Activated gamma-delta T cell treated with anti-CD3 and anti-CD28 coated beads, Interleukin-2, amount 50 U/mL, for 16 hours (primary cell): ENCODE measurements at places on chromosomes 7 and 10.

DNA sequence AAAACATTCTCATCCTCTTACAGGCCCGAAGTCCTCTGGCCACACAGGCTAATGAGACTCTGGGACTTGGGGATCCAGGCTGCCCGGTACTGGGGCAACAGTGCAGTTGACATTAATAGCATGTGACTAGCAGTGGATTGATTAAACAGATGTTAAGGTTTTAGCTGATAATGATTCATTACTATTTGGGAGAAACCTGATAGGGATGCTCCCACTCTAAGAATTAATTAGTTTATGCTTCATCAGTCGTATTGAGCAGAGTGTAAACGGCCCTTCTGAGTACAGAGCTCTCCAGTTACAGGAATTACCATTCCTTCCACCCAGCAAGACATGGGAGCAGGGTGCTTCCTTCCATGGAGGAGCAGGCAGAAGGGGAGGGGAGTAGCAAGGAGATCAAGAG lies 82.7 kb downstream of the RPS24 start:
- DNase-seq: no peak

GRCh38 chr7:1196950-1197349 lies 35.7 kb upstream of the UNCX start:
- no peak for DNase-seq

DNA sequence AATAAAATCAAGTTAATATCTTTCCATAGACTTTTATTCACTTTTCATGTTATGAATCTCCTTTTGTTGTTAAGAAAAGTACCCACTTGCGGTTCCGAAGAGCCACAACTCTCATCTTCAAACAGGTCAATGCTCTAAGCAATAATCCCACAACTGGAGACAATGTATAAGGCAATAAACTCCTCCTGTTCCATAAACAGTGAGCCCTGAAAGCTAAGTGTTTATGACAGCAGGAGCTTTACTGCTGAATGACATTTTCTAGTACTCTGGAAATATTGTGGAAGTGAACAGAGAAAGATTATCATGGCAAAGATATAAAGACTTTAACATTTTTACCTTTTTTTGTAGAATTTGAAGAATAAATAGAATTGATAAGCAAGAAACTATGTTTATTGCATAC lies 213.5 kb upstream of the MBL2 start:
- DNase-seq: no peak

GRCh38 chr7:80097756-80098155 lies 36.9 kb upstream of the GNAI1 start:
- DNase-seq: no peak

DNA sequence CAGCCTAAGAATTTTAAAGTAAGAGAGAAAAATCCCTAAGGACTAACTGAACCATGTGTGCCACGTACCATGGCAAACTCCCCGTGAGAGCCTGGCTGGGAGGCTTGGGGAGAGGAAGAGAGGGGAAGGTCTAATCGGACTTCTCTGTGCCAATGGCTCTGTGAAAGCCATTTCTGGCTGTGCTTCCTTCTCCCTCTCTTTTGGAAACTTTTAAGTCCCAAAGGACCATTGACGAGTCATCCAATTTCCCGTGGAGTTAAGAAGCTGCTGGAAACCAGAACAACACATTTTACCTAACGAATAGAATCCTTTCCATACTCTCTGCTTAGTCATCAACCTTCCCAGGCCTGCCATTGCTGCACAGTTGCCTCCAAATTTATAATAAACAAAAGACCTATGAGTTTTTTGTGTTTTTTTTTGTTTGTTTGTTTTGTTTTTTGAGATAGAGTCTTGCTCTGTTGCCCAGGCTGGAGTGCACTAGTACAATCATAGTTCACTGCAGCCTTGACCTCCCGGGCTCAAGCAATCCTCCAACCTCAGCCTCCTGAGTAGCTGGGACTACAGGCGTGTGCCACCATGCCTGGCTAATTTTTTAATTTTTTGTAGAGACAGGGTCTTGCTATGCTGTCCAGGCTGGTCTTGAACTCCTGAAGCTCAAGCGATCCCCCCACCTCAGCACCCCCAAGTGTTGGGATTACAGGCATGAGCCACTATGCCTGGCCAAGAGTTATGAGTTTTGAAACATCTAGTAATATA lies 13.2 kb downstream of the LAMB1 start:
- no peak for DNase-seq

- no peak for DNase-seq
Observed at GRCh38 chr7:28615091-28615490, 202.8 kb downstream of the CREB5 start.

- no peak for DNase-seq
Observed at GRCh38 chr7:97011536-97012364, 6.4 kb downstream of the DLX6 start.

GRCh38 chr10:60827791-60828488 lies 49.7 kb downstream of the CDK1 start:
- DNase-seq: no peak

DNA sequence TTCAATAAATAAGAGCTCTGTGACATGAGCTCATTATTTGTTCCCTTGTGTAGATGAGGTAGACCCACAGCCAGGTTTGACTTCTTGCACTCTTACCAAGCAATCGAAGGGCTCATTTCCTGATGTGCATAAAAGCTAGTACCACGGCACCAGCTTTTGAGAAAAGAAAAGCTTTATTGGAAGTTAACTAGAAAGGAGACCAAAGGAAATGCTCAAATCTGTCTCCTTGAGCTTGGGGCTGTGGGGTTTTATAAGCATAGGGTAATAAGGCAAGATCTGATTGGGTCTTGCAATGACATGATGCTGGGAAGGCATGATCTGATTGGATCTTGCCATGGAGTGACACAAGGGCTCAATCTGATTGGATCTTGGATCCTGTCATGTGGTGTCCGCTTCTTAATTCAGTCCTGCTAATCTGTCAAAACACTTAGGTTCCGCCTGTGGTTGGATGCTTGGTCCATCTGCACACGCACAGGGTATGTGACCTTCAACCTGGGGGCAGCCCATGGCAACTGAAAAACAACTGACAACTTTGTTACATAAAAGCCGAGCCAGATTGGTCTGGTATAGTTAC lies 47.8 kb upstream of the FRMD4A start:
- no peak for DNase-seq

DNA sequence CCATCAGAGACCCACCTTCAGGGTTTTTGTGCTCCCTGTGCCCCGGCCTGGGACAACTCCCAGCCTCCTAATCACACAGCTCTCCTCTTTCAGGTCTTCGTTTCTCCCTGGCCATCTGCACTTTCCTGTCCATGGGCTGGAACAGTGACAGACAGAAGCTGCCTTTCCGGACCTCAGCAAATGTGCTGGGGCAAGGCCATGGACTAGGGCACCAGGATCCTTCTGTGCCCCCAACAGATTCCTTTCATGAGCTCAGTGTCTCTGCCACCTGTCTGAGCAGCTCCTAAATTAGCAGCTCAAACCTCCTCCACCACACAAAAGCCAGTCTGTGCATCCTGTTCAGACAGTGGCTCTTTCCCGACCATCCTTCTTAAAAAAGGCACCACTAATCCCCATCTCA lies 41.9 kb upstream of the FRMD4A start:
- DNase-seq: no peak

- no peak for DNase-seq
Observed at GRCh38 chr10:110762109-110762848, 109.4 kb upstream of the PDCD4 start.

DNA sequence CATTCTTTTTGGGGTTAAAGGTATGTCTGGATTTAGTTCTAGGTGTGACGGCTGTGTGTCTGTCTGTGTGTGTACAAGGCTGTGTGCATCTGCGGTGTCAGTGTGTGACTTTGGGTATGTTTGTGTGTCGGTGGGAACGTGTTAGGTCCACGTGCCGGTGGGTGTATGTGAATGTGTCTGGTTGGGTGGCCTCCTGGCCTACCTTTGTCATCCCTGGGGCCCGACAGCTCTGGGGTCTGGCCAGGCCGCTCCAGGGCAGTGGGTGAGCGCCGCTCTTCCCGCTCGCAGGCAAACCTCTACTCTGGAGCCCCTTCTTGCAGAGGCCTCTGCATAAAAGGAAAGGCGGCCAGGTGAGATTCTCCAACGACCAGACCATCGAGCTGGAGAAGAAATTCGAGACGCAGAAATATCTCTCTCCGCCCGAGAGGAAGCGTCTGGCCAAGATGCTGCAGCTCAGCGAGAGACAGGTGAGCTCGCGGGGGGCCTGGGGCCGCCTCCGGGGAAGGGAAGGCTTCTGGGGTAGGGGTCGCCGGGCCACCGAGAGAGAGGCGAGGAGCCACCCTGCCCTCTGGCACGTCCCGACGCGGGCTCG lies 2.4 kb downstream of the HHEX start:
- DNase-seq: no peak

DNA sequence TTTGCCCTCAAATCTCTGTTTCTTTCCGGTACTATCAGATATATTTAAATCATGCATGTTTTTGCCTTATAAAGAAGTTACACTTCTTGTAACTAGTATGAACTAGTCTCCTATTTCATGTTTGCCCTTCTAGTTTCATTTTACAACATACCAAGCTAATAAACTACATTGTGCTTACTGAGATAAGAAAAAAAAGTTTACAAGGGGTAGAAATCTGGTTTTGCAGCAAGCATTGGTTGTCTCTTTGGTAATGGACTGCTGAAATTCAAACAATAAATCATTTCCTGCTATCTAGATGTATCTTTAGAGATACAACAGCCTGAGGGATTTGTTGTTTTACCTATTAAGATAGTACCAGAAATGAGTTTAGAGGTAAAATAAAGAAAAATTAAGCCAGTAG lies 18.8 kb downstream of the PTTG1IP2 start:
- no peak for DNase-seq

DNA sequence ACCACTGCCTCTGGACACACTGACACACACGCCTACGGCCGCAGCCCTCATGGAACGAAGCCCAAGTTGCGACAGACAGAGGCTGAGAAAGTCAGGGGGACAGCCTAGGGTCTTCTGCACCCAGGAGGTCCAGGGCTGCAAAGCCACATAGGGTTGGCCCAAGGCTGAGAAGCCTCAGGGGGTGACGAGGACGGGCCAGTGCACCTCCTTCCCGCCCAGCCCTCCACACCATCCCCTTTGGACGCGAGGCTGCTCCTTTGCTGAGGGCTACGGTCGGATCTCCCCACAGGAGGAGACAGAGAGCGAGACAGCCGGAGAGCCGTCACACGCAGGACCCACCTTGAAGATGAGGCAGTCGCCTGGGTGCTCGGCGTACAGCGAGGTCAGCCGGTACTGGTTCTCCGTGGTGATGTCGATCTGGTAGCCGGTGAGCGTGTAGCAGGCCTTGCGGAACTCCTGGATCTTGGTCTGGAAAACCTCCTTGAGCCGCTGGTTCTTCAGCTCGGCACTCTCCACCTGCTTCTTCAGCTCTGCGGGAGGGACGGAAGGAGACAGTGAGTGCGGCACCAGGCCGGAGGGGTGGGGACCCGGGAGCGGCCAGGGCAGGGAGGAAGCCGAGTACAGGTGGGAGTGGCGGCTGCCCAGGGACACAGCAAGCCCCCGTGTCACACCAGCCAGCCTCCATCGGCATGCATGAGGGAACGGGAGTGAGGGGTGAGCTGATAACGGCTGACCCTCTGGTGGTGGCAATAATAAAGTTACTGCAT lies 228.0 kb downstream of the ELFN1 start:
- no peak for DNase-seq

DNA sequence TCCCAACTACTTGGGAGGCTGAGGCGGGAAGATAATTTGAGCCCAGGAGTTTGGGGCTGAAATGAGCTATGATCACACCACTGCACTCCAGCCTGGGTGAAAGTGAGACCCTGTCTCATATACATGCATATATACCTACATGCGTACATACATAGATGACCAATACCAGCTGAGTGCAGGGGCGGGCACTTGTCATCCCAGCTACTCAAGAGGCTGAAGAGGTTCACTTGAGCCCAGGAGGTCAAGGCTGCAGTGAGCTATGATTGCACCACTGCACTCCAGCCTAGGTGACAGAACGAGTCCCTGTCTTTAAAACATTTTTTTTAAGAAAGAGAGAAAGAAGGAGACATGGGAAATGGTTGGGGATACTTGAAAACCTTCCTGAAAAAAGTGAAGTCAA lies 17.4 kb upstream of the PROSER2 start:
- DNase-seq: no peak

- no peak for DNase-seq
Observed at GRCh38 chr7:85851571-85852193, 664.8 kb upstream of the SEMA3D start.

DNA sequence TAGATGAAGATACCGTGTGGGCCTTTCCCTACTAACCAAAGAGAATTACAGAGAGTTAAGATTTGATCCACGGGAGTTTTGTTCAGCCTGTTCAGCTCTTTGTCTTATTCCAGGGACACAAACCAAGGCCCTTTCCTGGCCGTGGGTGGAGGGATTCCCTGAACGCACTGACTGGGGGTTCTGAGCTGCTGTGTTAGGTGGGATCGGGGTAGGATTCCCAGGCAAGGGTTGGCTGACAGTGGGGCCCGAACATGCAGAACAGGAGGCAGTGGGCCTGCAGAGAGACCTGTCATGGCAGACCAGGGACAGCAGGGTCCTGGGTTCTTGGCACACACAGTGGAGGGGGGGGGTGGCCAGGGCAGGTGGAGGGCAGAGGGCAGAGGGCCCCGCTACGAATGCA lies 89.5 kb upstream of the MKI67 start:
- no peak for DNase-seq

DNA sequence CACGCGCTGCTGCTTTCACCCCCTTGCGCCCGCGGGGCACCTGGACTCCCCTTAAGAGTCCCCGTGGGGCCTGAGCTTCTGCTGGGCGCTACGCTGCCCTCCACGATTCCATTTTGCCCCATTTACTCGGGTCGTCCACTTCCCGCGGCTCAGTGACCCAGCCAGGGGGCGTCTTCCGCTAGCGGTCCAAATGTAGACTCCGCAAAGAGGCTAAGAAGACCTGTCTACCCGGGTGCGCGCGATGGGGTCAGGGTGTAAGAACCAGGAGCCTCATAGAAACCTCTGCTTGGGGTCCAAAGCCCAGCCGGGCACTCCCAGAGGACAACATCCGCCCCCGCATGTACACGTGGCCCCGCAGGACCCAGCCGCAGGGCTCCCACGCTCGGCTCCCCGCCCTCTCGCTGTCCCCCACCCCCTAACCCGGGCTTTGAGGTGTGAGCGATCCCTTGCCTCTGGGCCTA lies 5.2 kb upstream of the HMX2 start:
- no peak for DNase-seq

DNA sequence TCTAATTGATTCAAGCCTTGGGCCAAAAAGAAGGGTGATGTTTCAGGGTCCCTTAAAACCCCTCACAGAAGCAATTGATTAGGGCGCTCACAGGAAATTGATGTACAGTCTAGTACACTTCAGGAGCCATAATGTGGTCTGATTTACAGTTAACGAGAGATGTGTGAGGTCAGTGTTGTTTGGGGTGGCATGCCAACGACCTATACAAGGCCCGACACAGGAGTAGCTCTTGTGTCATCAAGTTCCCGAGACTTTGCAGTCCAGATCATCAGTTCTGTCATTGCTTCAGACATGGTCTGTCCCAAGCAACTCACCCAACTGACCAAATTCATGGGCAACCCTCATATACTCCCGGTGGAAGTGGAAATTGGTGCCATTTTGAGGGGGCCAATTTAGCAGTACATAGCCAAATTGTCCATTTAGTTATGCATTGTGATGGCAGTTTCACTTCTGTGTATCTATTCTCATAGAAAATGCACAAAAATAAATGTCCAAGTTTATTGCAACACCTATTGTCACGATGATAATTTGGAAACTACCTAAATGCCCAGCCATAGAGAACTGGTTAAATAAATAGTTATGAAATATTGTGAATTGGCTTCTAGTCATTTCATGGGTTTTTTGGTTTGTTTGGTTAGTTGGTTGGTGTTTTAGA lies 18.0 kb upstream of the ARID5B start:
- DNase-seq: no peak
